ENCODE measurements at places on chromosomes 16 and 17. TPM values are rescaled to one million over a fixed set of nuclear protein-coding genes. Genes with fewer than 3 reads are reported as not detected.

Gene KRT15
- 0.63 TPM for total RNA-seq

Gene MARCHF10
- total RNA-seq: not detected

Gene CAPNS2
- 1.7 TPM for total RNA-seq

Gene SSTR5
- not detected for total RNA-seq

Gene PRAC2
- total RNA-seq: not detected

Gene VAT1L
- total RNA-seq: 4.6 TPM

Gene RPH3AL
- 2.4 TPM for total RNA-seq

Gene SYT17
- under 0.01 TPM for total RNA-seq

Gene ALOX12B
- not detected for total RNA-seq

Gene FNDC8
- not detected for total RNA-seq

Gene AMZ2
- 170 TPM for total RNA-seq

Data from fibroblast of the aortic adventitia (primary cell).